Sigmoid colon (tissue), 7 donors: ENCODE measurements at places on chromosomes 5 and 9. TPM values are rescaled to one million over a fixed set of nuclear protein-coding genes. Genes with fewer than 3 reads are reported as not detected.
A peak's percentile ranks its signal among the peaks of the same experiment; 100 is the strongest.

TAF11L2 gene
- not detected for total RNA-seq

DNA sequence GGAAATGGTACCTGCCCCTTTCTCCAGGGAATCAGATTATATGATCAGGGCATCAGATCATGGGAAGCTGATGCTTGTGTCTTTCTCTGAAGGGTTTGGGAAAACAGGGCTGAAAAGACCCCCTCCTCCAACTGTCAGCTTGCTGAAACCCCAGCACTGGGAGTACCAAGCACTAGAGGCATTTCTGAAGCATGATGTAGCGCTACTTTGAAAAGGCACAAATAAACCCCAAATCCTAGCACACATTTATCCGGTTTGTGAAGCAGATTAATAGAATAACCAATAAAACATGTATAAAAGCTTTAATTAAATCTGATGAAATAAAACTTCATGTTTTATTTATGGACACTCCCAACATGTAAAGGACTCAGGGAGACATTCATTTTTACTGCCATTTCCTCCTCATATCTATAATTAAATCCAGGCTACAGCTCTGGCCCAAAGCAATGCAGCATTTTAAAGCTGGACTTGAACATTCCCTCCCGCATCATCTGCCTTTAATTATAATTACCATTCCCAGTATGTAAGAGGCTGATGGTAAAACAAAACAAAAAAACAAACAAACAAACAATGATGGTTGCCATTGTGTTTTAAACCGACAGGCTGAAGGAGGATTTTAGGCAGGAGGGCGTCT lies 298.2 kb upstream of the RFX3 start:
- DNase-seq: no peak

- DNase-seq: no peak
These were observed 28.8 kb upstream of the RASGRF2 start for GRCh38 chr5:80931411-80931810.

C1QTNF2 gene
- 1.1 TPM for total RNA-seq

DNA sequence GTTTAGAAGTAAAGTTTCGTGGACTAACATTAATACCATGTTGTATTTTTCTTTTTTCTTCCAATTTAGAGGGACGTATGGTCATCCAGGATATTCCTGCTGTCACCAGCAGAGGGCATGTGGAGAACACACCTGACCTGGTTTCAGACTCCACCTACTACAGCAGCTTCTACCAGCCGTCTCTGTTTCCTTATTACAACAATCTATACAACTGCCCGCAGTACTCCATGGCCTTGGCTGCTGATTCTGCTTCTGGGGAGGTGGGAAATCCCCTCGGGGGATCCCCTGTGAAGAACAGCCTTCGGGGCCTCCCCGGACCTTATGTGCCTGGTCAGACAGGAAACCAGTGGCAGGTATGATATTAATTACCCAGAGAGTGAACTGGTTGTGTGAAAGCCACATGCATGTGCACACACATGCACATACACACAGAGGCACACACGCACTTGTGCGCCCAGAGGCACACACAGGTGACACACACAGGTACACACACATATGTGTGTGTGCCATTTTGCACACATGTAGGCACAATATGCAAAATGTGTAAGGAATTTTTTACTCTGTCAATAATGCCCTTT lies 52.4 kb downstream of the DMRT1 start:
- DNase-seq: no peak

DNA sequence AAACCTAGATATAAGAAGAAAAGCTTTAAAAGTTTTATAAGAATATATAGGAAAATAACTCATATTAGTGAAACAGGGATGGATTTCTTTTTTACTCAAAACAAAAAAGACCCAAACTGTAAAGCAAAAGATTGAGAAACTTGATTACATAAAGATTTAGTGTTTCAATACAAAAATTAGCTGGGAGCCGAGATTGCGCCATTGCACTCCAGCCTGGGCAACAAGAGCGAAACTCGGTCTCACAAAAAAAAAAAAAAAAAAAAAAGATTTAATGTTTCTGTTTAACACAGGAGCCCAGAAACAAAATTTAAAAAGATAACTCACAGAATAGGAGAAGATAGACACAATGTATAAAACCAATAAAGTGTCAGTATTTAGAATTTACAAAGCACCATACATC lies 45.2 kb downstream of the CDC14B start:
- DNase-seq: no peak

GRCh38 chr9:111805262-111805661 lies 10.5 kb upstream of the SHOC1 start:
- no peak for DNase-seq

SPAAR gene
- 3.2 TPM for total RNA-seq

GRCh38 chr9:19127871-19128500 lies 694 bp upstream of the PLIN2 start:
- DNase-seq: peak; percentile 72

DNA sequence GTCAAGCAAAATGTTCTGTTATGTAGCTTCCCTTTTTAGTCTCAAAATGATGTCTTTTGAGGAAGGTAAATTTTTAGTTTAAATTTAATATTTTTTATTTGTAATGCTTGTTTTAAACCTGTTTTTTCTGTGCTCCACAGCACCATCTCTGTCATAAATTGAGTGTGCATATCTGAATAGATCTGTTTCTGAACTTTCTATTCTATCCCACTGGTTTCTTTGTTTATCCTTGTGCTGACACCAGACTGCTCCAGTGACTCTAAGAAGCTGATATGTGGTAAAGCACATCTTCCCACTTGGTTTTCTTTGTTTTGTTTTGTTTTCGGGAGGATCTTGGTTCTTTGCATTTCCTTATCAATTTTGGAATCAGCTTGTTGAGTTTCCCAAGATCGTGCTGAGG lies 7.1 kb upstream of the RNF145 start:
- DNase-seq: no peak

ZNF782 gene
- 16.1 TPM for total RNA-seq

SLC4A9 gene
- not detected for total RNA-seq

DNA sequence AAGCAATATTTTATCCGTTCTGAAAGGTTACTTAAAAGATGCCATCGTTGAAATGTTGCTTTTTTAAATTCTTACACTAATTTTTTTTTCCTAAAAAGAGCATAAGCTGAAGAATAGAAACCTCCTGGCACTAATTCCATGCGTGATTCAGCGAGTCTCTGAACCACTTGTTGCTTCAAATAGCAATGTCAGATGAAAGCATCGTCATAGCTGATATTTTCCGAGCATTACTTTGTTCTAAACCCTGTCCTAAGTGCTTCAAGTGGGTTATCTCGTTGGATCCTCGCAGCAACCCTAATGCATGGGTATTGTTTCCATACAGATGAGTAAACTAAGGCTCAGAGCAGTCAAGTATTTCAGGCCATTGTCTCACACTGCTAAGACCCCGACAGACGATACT lies 79.7 kb downstream of the CDH6 start:
- no peak for DNase-seq
